Activated CD4-positive, alpha-beta memory T cell treated with anti-CD3 and anti-CD28 coated beads, Interleukin-2, amount 10 ng/mL, durations not matched to agents 7 days and 5 days (primary cell): ENCODE measurements at places on chromosomes 3 and 15. TPM values are rescaled to one million over a fixed set of nuclear protein-coding genes. Genes with fewer than 3 reads are reported as not detected.

Gene PCOLCE2
- not detected for total RNA-seq

Gene SCN11A
- total RNA-seq = not detected

Gene FAH
- total RNA-seq = 43.6 TPM

Gene IL5RA
- not detected for total RNA-seq

Gene TICRR
- total RNA-seq = 18.5 TPM

Gene AGBL1
- not detected for total RNA-seq
